ENCODE measurements at places on chromosomes 1 and 21. TPM values are rescaled to one million over a fixed set of nuclear protein-coding genes. Genes with fewer than 3 reads are reported as not detected.
A peak's percentile ranks its signal among the peaks of the same experiment; 100 is the strongest.

GRCh38 chr1:91814448-91814847 is 71.5 kb downstream of the TGFBR3 start:
- no peaks in the 10 kb centered on the region for H3K36me3 ChIP-seq
- peaks cover 38% of the 10 kb centered on the region for H3K27me3 ChIP-seq
- H3K27ac ChIP-seq, result no peak overlapping the region
- no peak overlapping the region for H3K4me3 ChIP-seq
- DNase-seq, result no peak

GRCh38 chr1:76593141-76593540 is 274.1 kb upstream of the ST6GALNAC5 start:
- H3K27ac ChIP-seq, result no peak overlapping the region
- H3K36me3 ChIP-seq, result no peaks in the 10 kb centered on the region
- H3K4me1 ChIP-seq, result peaks cover 6% of the 10 kb centered on the region
- H3K4me3 ChIP-seq, result no peak overlapping the region
- no peak for DNase-seq
- H3K27me3 ChIP-seq, result no peaks in the 10 kb centered on the region

- peaks cover 6% of the 10 kb centered on the region for H3K27me3 ChIP-seq
- H3K4me3 ChIP-seq, result peak overlapping the region; percentile 50
- H3K36me3 ChIP-seq, result no peaks in the 10 kb centered on the region
- H3K27ac ChIP-seq, result peak overlapping the region; percentile 44
- DNase-seq, result no peak
Measured at GRCh38 chr1:181128592-181129497, 40.3 kb downstream of the IER5 start.

The TPRG1L gene
- total RNA-seq, result 29.4 TPM

DNA sequence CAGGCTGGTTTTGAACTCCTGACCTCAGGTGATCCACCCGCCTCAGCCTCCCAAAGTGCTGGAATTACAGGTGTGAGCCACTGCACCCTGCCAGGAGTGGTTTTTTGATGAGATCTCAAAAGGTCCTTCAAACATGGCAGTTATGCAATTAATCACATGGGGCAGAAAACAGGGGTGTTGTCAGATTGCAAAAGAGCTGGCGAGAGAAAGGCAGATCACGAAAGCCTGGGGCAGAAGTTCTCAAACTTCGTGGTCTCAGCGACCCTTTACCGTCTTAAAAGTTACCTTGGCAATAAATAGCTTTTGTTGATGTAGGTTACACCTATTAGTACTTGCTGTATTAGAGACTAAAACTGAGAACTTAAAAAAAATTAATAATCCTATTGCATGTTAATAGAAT is 16.1 kb downstream of the CNR2 start:
- DNase-seq, result no peak
- H3K36me3 ChIP-seq, result no peaks in the 10 kb centered on the region
- no peak overlapping the region for H3K27ac ChIP-seq

The SHE gene
- total RNA-seq, result not detected

DNA sequence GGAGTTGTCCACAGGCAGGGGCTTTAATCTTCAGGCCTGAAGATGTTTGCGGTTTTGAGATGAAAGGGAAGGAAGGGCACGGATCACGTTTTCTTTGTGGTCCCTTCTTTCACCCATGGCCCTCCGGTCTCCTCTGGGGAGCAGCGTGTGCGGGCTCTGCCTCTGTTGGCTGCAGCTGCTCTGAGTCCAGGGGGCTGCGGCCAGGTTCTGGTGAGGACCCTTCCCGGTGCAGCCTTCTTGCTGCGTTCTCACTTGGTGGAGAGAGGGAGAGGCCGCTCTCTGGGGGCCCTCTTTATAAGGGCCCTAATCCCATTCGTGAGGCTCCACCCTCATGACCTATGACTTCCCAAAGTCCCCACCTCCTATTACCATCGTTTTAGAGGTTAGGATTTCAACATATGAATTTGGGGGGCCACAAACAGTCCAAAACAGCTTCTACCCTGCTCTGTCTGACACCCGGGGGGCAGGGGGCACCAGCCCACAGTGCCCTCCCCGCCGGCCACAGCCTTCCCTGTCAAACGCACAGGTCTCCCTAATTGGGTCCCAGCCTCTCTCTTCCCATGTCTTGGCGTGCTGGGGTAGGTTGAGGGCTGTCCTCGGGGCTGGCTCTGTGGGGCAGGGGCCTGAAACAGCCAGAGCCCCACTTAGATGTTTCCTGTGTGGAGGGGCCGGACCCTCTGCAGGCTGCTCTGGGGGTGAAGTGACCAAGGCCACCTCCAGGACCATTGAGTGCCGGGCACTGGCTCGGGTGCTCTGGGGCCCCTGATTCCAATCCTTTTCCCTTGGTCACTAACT is 100.1 kb upstream of the C1orf174 start:
- no peak for DNase-seq
- H3K27me3 ChIP-seq, result peaks cover 4% of the 10 kb centered on the region

GRCh38 chr1:45035631-45036301 is 23.7 kb downstream of the UROD start:
- peaks cover 20% of the 10 kb centered on the region for H3K4me1 ChIP-seq
- H3K27ac ChIP-seq, result no peak overlapping the region
- H3K36me3 ChIP-seq, result peaks cover 6% of the 10 kb centered on the region
- no peaks in the 10 kb centered on the region for H3K27me3 ChIP-seq

The SH2D5 gene
- total RNA-seq, result 0.14 TPM

- no peaks in the 10 kb centered on the region for H3K4me1 ChIP-seq
- H3K27ac ChIP-seq, result no peak overlapping the region
- H3K36me3 ChIP-seq, result no peaks in the 10 kb centered on the region
- DNase-seq, result no peak
Measured at GRCh38 chr1:87528754-87529517, 200.3 kb downstream of the LMO4 start.

The HSPA6 gene
- total RNA-seq, result 1.2 TPM

The UBL4B gene
- total RNA-seq, result not detected

DNA sequence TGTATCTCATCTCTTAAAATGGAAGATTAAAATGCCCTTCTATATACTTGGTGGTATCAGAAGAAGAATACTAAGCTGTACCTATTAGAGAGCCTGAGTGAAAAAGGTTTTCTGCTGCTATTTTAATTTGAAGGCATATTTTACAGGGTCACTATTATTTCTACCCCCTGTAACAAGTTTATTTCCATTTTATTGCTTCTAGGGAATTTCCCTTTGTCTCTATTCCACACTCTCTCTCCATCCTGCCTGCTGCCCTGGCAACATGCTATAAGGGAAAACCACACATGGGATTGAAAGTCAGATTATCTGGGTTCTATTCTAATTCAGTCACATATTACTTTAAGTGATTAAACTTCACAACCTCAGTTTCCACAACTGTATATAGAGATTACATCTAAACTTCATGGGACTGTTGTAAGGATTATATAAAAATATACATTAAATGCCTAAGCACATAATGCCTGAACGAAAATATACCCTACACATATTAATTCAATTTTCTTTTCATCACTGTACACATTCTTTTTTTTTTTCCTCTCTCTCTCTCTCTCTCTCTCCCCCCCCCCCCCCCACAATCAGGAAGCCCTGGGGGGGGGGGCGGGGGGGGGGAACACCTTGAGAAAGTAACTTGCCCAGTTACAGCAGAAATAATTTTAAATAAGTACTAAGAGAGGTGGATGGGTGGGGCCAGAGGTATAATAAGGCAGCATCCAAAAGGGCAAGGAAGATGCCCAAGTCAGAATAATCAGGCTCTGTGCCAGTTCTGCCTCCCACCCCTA is 51.5 kb downstream of the LUZP1 start:
- H3K27me3 ChIP-seq, result no peaks in the 10 kb centered on the region
- no peaks in the 10 kb centered on the region for H3K36me3 ChIP-seq
- H3K27ac ChIP-seq, result no peak overlapping the region
- H3K4me3 ChIP-seq, result no peak overlapping the region
- H3K4me1 ChIP-seq, result peaks cover 43% of the 10 kb centered on the region

DNA sequence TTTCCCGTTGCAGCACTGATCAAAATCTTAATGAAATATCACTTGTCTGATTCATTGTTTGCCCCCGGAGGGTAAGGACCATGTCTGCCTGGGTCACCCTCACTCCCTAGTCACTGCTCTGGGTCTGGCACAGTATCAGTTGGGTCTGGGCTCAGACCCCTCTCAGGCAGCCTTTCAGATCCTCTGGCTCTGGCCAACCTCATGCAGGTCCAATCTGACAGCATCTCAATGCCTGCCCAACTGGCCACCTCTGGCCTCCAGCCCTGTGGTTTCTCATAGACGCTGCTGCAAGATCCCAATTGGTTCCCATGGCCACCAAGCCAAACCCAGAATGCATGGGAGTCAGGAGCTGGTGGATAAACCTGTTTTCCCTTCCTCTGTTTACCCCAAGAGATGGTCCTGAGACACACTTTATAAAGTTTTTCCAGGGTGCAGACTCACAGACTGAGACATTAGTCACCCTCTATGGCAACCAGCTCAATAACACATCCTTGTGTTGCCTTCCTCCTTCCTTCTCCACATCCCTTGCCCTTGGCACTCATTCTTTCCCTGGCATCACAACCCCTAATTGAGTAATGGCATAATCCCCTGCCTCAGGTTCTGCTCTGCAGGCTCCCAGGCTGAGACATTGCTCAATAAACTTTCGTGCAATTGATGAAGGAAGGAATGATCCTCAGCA is 199.2 kb downstream of the GRIK3 start:
- peaks cover 2% of the 10 kb centered on the region for H3K27me3 ChIP-seq
- no peaks in the 10 kb centered on the region for H3K36me3 ChIP-seq
- H3K27ac ChIP-seq, result no peak overlapping the region

DNA sequence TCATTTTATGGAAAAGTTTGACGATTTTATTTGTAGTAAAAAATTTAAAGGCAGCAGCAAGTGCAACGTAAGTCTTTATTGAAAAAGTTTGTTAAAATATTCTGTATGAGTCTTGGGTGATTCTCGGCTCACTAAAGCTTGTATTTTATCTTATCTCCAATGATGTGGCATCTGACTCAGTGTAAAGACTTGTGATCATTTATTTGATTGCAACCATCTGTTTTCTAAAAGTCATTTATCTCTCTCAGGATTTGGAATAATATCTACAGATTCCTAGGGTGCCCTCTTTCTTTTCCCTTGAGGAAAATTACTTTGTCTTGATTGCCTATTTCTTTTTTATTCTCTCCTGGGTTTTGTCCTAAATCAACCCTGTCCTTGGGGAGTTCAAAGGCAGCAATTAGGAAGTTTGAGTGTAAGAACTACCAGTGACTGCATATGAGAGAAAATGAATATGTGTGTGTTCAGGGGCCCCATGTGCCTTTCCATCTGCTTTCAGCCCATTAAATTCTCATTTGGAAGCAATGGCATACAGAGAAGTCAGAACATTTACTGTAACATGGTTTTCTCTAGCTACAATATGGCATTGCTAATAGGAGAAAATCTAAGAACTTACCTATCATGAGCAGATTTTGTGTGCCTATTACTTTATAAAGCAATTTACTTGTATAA is 575.0 kb upstream of the CHRM3 start:
- no peaks in the 10 kb centered on the region for H3K36me3 ChIP-seq
- no peaks in the 10 kb centered on the region for H3K4me1 ChIP-seq
- H3K27me3 ChIP-seq, result no peaks in the 10 kb centered on the region
- H3K4me3 ChIP-seq, result no peak overlapping the region
- no peak overlapping the region for H3K27ac ChIP-seq
- no peak for DNase-seq

DNA sequence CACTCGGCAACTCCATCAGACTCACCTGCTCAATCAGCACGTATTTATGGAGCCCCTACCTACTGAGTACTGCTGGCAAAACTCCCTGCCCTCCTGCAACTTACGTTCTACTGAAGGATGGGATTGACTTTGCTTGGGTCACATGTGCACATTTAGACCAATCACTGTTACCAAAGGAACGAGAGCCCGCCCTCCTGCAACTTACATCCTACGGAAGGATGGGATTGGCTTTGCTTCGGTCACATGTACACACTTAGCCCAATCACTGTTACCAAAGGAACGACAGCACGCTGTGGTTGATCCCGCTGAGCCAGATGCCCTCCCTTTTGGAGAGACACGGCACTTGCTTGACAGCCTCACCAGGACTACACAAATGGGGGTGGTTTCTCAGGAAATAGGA is 46.0 kb downstream of the UBIAD1 start:
- no peak for DNase-seq
- no peaks in the 10 kb centered on the region for H3K36me3 ChIP-seq
- peaks cover 2% of the 10 kb centered on the region for H3K27me3 ChIP-seq
- H3K27ac ChIP-seq, result no peak overlapping the region
- H3K4me1 ChIP-seq, result peaks cover 3% of the 10 kb centered on the region

DNA sequence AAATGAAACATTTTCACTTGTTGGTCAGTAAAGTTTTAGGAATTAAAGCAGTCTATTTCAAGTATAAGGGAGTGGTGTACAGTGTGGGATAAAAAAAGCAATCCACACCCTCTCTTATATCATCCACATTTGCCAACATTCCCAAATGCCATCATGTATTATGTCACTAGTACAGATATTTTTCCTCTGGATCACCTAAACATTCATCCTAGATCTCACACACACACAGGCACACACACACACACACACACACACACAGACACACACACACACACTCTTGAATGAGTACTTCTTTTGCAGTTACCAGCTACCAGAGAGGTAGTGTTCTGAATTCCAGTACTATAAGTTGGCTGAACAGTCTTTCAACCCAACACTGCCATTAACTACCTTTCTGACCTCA is 1369.1 kb upstream of the ADGRL4 start:
- no peaks in the 10 kb centered on the region for H3K36me3 ChIP-seq
- no peak overlapping the region for H3K4me3 ChIP-seq
- H3K4me1 ChIP-seq, result no peaks in the 10 kb centered on the region
- DNase-seq, result no peak
- H3K27ac ChIP-seq, result no peak overlapping the region

DNA sequence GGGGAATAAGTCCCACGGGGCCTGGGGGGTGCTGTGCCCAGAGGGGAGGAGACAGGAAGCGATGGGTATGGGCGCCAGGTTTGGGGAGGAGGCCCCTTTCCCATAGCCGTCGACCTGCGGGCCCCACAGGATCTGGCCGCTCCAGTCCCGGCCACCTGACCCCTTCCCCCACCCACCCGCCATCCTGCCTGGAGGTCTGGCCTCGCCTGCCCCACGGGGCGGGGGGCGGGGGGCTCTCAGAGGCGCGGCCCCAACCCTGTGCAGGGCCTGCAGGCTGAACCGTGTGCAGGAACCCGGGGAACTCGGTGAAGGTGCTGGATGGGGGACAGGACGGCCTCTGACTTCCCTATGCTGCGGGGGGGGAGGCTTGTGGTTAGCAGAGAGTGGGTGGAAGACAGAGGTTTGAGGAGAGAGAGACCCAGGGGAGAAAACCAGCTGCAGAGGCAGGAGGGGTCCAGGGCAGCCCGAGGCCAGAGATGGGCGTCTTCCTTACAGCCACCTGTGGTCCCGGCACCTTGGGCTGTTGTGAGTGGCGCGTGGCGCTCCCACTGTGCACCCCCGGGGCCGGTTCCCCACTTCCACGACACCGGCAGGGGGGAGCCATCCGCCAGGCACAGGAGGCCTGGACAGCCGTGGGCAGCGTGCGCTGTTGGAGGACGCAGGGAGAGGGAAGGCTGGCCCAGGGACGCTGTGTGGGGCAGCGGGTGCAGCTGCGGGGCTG is 2.5 kb upstream of the TNFRSF18 start:
- H3K27me3 ChIP-seq, result peaks cover 2% of the 10 kb centered on the region
- H3K27ac ChIP-seq, result peak overlapping the region; percentile 94
- H3K4me3 ChIP-seq, result peak overlapping the region; percentile 85
- no peaks in the 10 kb centered on the region for H3K36me3 ChIP-seq

Data from activated naive CD8-positive, alpha-beta T cell treated with anti-CD3 and anti-CD28 coated beads, Interleukin-2, amount 10 ng/mL, durations not matched to agents 7 days and 5 days (primary cell).